ENCODE measurements at places on chromosomes 1 and 21. TPM values are rescaled to one million over a fixed set of nuclear protein-coding genes. Genes with fewer than 3 reads are reported as not detected.
A peak's percentile ranks its signal among the peaks of the same experiment; 100 is the strongest.

GRCh38 chr21:31480228-31480627 lies 136.2 kb upstream of the TIAM1 start:
- no peak overlapping the region for H3K4me3 ChIP-seq
- peaks cover 2% of the 10 kb centered on the region for H3K27me3 ChIP-seq
- H3K27ac ChIP-seq = no peak overlapping the region
- DNase-seq = no peak
- H3K36me3 ChIP-seq = peaks cover 23% of the 10 kb centered on the region
- H3K4me1 ChIP-seq = peaks cover 5% of the 10 kb centered on the region

GRCh38 chr1:247475793-247476192 lies 17.9 kb upstream of the OR2B11 start:
- H3K27ac ChIP-seq = no peak overlapping the region
- no peaks in the 10 kb centered on the region for H3K4me1 ChIP-seq
- DNase-seq = no peak
- H3K4me3 ChIP-seq = no peak overlapping the region
- H3K27me3 ChIP-seq = peaks cover 2% of the 10 kb centered on the region

GRCh38 chr1:208230668-208231529 lies 13.3 kb downstream of the PLXNA2 start:
- peaks cover 48% of the 10 kb centered on the region for H3K27me3 ChIP-seq
- no peak overlapping the region for H3K27ac ChIP-seq
- DNase-seq = no peak
- no peaks in the 10 kb centered on the region for H3K36me3 ChIP-seq
- H3K4me3 ChIP-seq = no peak overlapping the region

The S100A2 gene
- 0.63 TPM for total RNA-seq

The HENMT1 gene
- 38.7 TPM for total RNA-seq

DNA sequence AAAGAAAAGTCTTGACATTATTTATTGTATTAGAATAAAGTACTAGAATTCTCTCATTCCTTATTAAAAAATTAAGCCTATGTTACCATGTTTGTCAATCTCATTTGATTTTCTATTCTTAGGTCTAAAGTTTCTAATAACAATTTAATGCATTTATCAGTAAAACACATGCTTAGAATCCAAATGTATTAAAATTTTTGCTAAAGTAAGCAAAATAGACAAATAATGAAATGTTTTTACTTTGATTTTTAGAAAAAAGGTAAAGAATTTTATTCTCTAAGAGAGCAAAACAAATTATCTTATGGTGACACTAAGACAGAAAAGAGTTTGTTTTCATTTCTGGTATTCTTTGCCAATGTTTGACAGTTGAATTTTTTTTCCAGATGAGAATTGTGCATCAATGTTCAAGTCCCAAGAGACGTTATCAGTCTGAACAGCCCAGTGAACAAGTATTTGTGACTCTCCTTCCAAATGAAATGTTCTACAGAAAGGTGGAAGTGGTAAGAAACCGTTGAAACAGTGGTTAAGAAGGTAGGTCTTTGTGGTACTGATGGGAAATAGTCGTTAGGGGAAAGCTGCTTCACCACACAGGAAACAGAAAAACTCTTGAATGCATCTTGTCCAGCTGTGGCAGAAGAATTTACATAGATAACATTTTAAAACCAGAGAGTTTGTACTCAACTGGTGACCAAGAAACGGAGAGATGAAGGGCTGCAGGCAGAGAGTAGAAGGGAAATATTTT lies 402.5 kb downstream of the PTPRC start:
- H3K4me3 ChIP-seq = peak overlapping the region; percentile 15
- peaks cover 64% of the 10 kb centered on the region for H3K36me3 ChIP-seq
- DNase-seq = peak; percentile 76
- peaks cover 51% of the 10 kb centered on the region for H3K4me1 ChIP-seq
- no peaks in the 10 kb centered on the region for H3K27me3 ChIP-seq
- H3K27ac ChIP-seq = peak overlapping the region; percentile 81

GRCh38 chr1:12114340-12114683 lies 51.2 kb downstream of the TNFRSF8 start:
- H3K4me1 ChIP-seq = peaks cover 16% of the 10 kb centered on the region
- no peak overlapping the region for H3K4me3 ChIP-seq
- no peaks in the 10 kb centered on the region for H3K36me3 ChIP-seq
- no peak overlapping the region for H3K27ac ChIP-seq
- no peak for DNase-seq

DNA sequence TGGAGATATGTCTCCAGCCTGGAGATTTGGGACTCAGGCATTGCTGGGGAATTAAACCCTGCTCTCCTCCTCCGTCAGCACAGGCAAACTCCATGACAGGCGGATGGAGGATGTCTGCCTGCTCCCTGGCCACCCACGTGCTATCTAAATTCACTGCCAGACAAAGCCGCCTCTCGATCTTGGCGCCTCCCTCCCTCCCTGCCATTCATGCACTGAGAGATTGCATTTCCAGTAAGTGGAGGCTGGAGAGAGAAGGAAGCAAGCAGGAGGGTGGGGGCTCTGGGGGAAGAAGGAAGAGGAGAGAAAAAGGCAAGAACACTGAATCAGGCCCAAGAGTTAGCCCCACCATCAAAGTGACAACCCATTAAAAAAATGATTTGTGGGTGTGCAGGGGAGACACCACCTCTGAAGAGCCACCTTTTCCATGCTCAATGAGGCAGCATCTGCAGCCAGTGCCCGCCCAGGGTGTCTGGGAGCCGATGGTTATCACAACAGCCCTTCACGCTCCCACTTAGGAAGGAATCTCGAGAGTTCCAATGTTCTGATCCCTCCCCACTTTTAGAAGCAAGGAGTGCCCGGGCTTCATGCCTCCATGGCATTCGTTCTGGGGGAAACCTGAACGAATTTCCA lies 183.0 kb downstream of the HIVEP3 start:
- H3K4me1 ChIP-seq = peaks cover 28% of the 10 kb centered on the region
- H3K36me3 ChIP-seq = peaks cover 5% of the 10 kb centered on the region
- no peak for DNase-seq

- no peaks in the 10 kb centered on the region for H3K36me3 ChIP-seq
- DNase-seq = no peak
- H3K4me3 ChIP-seq = no peak overlapping the region
- no peak overlapping the region for H3K27ac ChIP-seq
- H3K27me3 ChIP-seq = no peaks in the 10 kb centered on the region
These were observed 91.1 kb upstream of the UBE2U start for GRCh38 chr1:64112281-64112680.

The TTC24 gene
- 19.7 TPM for total RNA-seq

GRCh38 chr1:167713330-167714081 lies 8.3 kb upstream of the MPZL1 start:
- peak overlapping the region; percentile 91 for H3K4me3 ChIP-seq
- peaks cover 11% of the 10 kb centered on the region for H3K27me3 ChIP-seq

DNA sequence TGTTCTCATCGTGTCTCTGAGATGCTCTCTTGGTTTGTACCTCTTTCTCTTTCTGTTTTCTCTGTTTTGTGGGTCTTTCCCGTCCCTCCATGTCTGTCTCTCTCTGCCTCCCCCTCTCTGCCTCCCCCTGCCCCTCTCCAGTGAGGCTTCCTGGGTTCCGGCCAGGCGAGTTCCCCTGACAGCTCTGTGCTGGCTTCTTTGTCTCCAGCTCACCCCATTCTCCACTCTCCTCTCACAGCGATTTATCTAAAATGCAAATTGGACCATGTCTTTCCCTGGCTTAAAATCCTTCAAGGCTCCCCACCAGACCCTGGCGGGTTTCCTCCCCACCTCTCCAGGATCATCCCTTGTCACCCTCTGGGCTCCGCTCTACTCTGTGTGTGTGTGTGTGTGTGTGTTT lies 202.4 kb upstream of the POU3F1 start:
- H3K27me3 ChIP-seq = peaks cover 5% of the 10 kb centered on the region
- H3K4me1 ChIP-seq = peaks cover 2% of the 10 kb centered on the region
- DNase-seq = no peak
- no peaks in the 10 kb centered on the region for H3K36me3 ChIP-seq
- no peak overlapping the region for H3K4me3 ChIP-seq
- H3K27ac ChIP-seq = no peak overlapping the region

The APCS gene
- total RNA-seq = not detected

DNA sequence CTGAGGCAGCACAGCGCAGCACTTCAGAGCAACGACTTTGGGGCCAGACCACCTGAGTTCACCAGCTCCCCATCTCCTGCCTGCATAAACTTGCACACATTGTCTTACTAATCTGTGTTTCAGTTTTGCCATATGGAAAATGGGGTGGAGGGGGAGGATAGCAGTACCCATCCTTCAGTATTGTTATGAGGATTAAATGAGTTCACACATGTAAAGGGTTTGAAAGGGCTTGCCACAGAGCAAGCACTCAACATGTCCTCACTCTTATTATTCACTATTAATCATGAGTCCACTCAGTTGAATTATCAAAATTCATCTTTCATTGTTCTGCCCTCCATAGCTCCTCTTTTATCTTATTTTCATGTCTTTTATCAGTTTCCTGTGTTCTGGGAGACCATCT lies 40.1 kb upstream of the BMP8B start:
- H3K4me1 ChIP-seq = no peaks in the 10 kb centered on the region
- no peak overlapping the region for H3K27ac ChIP-seq
- H3K4me3 ChIP-seq = no peak overlapping the region
- no peaks in the 10 kb centered on the region for H3K36me3 ChIP-seq

DNA sequence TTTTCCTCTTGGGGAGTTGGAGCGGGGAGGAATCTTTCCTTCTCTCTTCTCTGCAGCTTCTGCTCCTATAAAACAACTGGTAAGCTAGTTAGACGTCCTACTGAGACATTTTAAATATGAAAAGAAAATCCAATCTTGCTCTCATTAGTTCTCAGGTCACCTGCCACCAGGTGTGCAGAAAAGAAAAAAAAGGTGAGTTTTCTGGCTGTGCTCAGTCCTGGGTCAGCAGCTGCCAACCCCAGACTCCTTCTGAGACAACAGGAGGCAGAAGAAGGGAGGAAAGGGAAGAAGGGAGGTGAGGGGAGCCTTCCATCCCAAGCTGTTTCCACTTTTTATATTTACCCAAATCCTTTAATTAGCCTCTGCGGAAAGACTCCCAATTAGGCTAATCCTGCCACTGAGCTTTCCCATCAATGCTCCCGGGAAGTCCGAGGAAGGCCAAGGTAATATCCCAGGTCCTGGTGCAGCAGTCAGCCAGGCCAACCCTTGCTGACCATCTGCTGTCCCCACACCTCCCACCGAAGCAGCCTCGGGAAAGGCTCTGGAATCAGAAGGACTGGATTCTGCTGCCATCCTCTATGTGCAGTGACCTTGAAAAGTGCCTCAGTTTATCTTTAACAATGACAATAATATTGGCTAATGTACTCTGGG lies 33.4 kb downstream of the GLIS1 start:
- no peak overlapping the region for H3K4me3 ChIP-seq
- H3K27me3 ChIP-seq = peaks cover 6% of the 10 kb centered on the region
- no peaks in the 10 kb centered on the region for H3K36me3 ChIP-seq
- H3K4me1 ChIP-seq = no peaks in the 10 kb centered on the region
- no peak for DNase-seq

The ACTN2 gene
- total RNA-seq = not detected

- no peak overlapping the region for H3K4me3 ChIP-seq
- no peaks in the 10 kb centered on the region for H3K36me3 ChIP-seq
- DNase-seq = peak; percentile 70
- no peaks in the 10 kb centered on the region for H3K27me3 ChIP-seq
- H3K27ac ChIP-seq = no peak overlapping the region
These were observed 36.6 kb downstream of the RABIF start for GRCh38 chr1:202852163-202852904.

- no peak for DNase-seq
- H3K36me3 ChIP-seq = no peaks in the 10 kb centered on the region
- H3K27ac ChIP-seq = no peak overlapping the region
- no peaks in the 10 kb centered on the region for H3K27me3 ChIP-seq
These were observed 4.6 kb upstream of the TRNAU1AP start for GRCh38 chr1:28548318-28548717.

The LCE1B gene
- not detected for total RNA-seq

The OR2T33 gene
- total RNA-seq = not detected

The AGMAT gene
- 10.3 TPM for total RNA-seq

The TNFRSF9 gene
- 1.3 TPM for total RNA-seq

DNA sequence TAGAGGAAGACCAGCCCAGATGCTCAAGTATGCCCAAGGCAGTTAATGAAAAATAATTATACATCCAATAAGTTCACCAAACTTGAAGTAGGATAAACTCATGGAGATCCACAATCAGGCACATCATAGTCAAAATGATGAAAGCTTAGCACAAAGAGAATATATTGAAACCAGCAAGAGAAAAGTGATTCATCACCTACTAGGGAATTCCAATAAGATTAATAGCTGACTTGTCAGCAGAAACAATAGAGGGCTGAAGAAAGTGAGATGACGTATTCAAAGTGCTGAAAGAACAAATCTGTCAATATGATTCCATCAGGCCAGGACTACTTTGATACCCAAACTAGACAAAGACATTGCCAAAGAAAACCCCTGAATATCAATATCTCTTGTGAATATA lies 251.7 kb upstream of the BEND5 start:
- DNase-seq = no peak
- H3K4me3 ChIP-seq = no peak overlapping the region
- no peaks in the 10 kb centered on the region for H3K4me1 ChIP-seq
- no peaks in the 10 kb centered on the region for H3K27me3 ChIP-seq

- H3K27me3 ChIP-seq = peaks cover 13% of the 10 kb centered on the region
- no peak overlapping the region for H3K4me3 ChIP-seq
- H3K4me1 ChIP-seq = no peaks in the 10 kb centered on the region
- DNase-seq = no peak
- no peak overlapping the region for H3K27ac ChIP-seq
These were observed 136.5 kb upstream of the ETS2 start for GRCh38 chr21:38669186-38669585.
